ENCODE measurements at places on chromosomes 3 and 15.

DNA sequence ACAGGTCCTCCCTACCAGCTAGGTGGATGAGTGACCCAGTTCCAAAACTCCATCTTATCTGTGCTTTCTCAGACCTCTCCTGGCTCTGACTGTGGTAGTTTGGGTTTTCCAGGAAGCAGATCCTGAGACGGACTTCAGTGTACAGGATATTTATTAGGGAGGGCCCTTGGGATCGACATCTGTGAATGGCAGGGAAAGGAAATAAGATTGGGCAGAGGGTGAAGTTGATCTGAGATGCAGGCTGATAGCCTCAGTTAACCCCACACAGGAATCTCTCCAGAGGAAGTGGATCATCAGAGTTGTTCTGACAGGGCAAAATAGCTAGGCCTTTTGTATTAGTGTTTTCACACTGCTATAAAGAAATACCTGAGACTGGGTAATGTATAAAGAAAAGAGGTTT is 16.7 kb upstream of the MAPK6 start:
- no peak for DNase-seq

GRCh38 chr3:2156244-2156847 is 57.7 kb downstream of the CNTN4 start:
- no peak for DNase-seq

GRCh38 chr3:178785961-178786360 is 249.7 kb downstream of the KCNMB2 start:
- no peak for DNase-seq

- no peak for DNase-seq
Observed at GRCh38 chr3:192901435-192901834, 16.2 kb downstream of the MB21D2 start.

GRCh38 chr3:16188071-16188470 is 13.6 kb downstream of the GALNT15 start:
- DNase-seq = no peak

DNA sequence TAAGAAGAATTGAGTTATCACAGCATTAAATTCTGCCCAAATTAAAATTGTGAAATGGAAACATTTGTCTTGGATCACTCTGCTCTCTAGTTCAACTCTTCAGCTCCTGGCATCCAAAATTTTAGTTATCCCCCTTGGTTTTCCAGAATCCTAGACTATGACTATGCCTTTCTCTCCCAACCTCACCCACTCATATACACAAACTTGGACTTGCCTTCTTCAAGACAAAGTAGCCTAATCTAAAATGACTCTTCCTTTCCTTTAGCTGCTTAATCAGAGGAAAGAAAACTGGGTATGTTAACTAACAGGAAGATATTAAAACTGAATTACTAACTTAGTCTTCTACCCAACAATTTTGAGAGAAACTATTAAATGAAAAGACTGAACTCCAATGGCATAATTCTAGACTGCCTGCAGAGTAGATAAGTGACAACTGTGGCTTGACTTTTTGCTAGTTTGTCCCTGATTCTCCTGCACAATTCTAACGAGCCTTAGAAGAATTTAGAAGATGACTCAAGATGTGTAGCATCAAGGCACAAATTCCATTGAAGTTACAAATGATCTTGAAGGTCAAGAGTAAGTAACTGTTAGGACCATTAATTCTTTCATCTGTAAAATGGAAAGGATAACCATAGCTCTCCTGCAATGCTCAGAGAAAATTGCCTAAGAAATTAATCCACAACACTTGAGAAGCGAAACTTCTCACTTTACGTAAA is 5.2 kb upstream of the GOLIM4 start:
- no peak for DNase-seq

DNA sequence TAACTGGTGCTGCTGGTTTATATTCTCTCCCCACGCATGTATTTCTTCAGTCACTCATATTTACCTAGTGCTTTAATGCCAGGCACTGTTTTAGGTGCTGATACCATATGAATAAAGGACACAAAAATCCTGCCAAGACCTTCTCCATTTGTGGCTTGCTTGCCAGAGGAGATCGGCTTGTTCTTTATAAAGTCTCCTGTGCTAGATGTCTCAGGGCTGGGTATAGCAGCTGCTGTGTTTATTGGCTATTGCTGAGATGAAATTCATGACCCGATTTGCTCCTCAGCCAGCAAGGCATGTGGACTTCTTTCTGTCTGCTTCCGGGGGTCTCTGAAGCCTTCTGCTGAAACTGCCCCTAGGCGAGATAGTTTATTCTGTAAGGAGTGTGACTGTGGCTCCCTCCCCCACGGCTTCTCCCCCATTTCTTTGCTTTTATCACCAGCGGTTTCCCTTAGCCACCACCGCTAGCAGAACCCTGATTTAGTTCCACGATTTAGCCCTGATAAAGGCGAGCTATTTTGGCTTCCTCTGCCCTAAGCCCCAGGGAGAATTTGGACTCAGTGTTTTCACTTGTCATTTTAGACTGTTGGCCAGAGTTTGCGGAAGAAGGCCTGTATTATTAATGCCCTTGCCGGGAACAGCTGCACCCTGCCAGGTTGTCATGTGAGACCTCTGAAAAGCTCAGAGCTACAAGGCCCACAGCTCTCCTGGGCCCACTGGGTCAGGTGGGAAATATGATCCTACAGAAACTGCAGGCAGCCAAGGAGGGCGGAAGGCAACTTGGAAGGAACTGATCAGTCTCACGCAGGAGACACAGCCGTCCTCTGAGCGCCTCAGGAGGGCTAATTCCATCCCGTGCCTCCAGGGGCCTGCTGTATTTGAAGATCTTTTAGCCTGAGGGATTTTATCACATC is 46.8 kb downstream of the ST6GAL1 start:
- DNase-seq = no peak

- no peak for DNase-seq
Observed at GRCh38 chr15:90013503-90013937, 12.4 kb downstream of the ZNF710 start.

GRCh38 chr3:51670823-51671733 is at the start of gene TEX264:
TEX264 (plus strand) TSS chr3:51671252; CDS start chr3:51674305, 3,053 bp downstream.
- peak; percentile 91 for DNase-seq

DNA sequence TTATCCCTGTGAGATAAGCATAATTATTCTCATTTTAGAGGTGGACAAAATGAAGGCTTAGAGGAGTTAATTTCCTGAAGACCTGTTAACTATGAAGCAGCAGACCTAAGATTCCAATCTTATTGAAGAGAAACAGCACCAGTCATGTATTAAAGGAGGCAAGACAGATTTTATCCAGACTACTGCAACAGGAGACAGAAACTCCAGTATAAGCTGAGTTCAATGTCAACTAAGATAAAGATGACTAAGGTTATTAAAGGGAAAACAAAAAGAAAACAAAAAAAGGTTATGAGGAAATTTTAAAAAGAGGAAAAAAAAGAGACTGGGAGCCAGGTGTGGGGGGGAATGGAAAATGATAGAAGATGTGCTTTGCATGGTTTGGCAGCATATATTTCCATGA is 707.7 kb upstream of the NR2F2 start:
- DNase-seq = no peak

GRCh38 chr3:187112934-187113793 is 26.1 kb downstream of the RPL39L start:
- no peak for DNase-seq
